ENCODE measurements at places on chromosomes 7 and 10.

GRCh38 chr10:26291721-26292480 lies 75.3 kb downstream of the GAD2 start:
- no peak for DNase-seq

DNA sequence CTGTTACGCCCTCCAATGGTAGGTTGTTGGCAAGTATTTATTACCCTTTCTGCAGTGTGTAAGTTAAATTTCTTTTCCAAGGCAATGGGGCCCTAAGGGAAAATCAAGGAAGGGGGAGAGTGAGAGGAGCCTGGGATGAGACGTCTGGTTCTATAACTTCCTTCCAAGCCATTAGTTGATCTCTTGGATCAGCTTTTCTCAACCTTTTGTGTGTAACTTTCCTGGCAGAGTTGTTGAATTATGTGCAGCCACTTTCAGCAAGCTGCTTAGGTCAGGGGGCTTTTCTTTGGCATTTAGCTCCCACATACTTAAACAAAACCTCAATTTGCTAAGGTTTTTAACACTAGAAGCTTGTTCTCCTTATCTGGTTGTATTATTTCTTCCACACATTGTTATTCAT lies 127.1 kb downstream of the NXPH1 start:
- no peak for DNase-seq

- no peak for DNase-seq
Measured at GRCh38 chr7:16431646-16432424, 10.5 kb upstream of the CRPPA start.

DNA sequence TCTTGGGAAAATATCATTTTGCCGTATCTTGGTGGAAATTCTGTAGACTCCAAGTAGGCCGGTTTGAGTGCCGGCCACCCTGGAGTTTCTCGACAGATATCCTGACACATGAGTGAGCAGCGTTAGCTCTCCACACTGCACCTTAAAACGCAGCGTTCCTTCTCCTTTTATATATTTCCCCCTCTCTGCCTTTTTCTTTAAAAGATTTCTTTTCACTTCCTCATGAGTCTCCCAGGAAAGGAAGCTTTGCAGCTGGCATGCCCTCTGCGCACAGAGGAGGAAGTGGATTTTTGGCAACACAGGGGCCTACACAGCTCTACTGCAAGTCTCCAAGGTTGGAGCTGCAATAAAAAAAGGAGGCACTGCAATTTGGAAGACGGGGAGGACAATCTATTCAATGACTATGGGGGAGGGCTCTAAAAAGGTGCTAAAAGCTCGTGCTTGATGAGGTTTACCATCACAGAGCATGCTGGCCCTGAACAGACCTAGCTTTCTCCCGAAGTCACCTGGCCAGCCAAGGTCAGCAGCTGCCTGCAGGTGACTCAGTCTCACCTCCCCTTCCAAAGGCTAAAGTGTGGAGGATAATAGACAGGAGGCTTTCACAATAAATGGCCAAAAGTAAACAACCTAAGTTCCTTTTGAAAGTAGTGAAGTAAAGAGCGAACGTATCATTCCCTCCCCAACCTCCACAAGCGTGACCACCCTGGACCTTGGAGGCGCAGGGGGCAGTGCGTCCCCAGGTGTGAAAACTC lies 252.8 kb downstream of the ZMYND11 start:
- no peak for DNase-seq

GRCh38 chr10:110503528-110504110 lies 5.9 kb downstream of the DUSP5 start:
- no peak for DNase-seq

DNA sequence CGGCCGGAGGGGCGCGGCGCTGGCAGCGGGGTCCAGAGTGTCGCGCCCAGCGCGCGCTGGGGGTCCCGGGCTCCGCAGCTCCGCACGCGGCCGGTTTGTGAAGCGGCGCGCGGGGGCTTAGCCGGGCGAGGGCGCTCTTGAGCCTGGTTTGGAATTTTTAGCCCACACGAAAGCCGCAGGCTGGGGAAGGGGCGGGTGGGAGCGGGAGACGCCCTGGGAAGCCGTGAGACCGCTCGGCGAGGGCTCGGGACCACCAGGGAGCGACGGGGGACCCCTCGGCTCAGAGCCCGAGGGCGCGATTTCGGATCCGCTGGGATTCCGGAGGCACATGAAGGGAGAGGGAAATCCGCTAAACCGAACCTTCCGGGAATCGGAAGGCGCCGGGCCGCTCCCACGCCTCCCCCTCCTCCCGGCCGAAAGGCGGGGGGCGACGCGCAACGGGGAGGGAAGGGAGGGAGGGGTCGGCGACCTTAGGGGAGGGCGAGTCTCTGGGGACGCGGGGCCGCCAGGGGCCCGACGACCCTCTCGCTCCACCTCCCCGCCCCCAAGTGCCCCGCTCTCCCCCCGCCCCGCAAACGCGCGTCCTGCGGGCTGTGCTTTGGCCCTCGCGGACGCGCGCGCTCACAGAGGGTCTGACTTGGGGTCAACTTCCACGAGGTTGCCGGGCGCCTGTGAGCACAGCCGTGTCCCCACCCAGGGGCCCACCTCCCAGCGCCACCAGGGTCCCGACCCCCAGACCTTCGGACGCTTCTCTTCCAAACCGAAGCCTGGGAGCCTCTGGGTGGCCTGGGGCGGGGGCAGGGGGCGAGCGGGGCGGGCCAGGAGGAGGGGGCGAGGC lies 5.1 kb upstream of the ELFN1 start:
- DNase-seq = peak; percentile 35

DNA sequence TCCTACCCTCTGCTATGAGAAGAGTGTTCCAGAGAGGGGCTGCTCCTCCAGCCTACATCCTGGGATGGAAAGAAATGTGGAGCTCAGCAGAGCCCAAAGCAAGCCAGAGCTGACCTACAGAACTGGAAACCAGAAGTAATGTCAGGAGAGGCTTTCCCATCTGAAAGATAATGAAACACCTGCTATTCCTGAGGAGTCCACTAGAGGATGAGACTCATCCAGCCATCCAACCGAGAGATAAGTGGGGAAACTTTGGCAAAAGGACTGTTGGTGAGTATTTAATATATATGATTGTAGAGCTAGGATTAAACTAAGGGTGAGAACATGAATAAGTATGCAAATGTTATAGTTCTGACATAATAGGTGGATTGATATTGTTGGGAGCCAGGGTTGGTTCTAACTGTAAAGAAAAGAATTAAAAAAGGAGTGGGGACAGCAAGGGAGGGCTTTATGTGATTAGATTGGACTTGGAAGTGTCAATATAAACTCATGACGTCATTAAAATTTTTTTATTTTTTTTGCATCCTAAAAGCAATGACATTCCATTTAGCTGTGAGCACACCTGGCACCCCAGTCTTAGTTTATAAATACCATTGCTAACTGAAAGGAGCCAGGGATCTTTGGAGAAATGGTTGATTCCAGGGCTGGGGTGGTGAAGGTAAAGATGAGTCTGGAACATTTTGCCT lies 312.8 kb upstream of the NFE2L3 start:
- no peak for DNase-seq

GRCh38 chr10:24374134-24374915 lies 165.4 kb downstream of the KIAA1217 start:
- DNase-seq = no peak

DNA sequence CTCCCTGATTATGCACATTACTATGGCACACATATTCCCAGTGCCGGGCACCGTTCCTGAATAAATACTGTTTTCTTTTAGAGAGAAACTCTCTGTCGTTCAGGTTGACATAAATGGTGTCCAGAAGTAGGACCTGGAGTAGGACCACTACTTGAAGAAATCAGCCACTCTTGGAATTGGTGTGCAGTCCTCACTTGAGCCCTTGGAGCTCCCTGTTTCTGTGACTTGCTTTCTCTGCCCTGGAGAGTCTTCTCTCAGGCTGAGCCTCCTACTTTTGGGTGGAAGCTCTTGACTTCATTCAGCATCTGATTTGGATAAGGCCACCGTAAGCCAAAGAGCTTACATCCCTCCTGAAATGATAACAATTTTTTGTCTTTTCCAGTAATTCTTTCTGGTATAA lies 29.7 kb upstream of the ANTXRL start:
- no peak for DNase-seq

GRCh38 chr7:143490717-143491306 lies 13.1 kb downstream of the TAS2R41 start:
- DNase-seq = no peak

DNA sequence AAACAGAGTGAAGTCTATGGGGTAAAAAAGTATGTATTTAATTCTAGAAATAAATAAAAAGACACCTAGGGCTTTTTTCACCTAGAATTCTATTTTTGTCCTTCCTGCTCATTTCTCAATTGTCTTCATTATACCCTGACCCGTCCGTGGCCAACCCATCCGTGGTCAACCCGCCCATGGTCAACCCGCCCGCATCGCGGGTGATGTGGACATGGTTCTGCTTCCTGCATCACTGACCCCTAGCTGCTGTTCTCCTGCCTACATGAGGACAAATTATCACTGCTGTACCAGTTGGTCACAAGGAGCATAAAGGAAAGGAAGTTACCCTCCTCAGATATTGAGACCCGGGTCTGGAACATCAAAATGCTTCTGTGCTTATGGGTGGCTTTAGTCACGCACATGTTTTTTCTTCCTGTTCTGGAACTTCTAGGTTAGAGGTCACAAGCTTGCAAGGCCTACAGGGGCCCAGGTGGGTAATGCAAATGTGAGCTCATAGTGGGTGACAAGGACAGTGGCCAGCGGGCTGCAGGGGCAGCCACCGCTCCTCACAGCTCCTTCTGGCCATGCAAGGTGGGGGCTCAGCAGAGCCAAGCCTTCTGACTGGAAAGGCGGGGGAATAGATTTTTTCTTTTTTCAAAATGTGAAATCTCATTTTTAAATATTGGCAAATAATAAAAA lies 15.5 kb downstream of the CAMK2G start:
- no peak for DNase-seq

DNA sequence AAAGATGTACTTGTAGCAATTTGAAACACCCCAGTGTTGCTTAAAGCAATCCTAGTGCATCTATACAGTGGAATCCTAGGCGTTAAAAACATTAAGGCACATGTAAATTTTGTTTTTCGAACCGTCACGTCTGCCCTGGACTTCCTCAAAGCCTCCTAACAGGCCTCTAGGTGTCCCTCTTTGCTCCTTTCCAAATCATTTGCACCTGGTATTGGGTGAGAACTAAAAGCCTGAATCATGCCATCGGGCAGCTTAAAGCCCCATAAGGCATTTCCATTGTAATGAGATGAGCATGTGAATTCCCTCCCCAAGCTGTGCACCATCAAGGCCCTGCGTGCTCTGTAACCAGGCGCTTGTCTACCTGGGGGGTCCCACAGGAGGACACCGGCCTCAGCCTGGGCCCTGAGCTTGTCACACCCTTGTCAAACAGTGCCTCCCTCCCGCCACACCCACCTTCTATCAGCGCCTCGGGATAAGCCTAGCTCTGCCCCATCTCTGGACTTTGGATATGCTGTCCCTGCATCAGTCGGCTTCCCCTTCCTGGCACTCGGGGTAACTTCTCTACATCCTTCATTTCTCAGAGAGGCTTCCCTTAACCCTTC lies 89.2 kb downstream of the WDR11 start:
- no peak for DNase-seq

DNA sequence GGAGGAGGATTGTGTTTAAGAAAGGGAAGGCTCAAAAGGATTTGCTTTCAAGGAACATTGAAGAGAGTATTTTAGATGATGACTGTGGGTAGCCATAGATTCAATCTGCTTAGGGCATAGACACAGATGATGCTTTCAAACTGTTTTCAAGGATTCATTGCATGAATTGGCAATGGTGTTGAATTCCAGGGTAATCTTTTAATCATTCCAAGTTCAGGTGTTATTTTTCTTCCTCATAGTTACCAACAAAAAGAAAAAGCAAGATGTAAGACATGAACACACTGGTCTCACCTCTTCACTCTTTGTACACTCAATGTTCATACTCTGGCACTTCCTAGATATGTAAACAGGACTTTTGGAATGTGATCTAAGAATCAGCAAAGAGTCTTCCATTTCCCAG lies 167.0 kb upstream of the RHOBTB1 start:
- DNase-seq = no peak

DNA sequence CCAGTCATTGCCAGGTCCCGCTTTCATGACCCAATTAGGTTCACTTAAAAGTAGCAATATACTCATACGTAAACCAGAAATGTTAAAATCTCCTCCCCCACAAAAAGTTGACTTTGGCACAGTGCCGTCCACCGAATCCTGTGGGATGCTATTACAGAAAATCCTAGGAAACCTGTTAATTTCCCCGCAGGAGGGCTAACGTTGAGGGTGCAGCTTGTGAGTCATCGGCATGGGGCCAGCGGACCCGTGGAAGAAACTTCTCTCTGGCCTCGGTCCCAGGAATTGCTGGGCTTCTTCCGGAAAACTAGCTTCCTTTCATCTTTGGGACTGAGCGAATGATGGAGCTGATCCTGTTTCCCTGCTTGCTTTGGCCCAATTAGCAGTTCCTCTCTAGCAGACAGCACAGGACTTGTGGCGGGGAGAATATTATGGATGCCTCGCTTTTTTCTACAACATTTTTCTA lies 13.5 kb downstream of the CRYGN start:
- DNase-seq = no peak

- peak; percentile 68 for DNase-seq
Measured at GRCh38 chr7:100867040-100867775, at the start of gene TRIP6. TRIP6 (plus strand) TSS chr7:100867387; CDS start chr7:100867498, 111 bp downstream.

DNA sequence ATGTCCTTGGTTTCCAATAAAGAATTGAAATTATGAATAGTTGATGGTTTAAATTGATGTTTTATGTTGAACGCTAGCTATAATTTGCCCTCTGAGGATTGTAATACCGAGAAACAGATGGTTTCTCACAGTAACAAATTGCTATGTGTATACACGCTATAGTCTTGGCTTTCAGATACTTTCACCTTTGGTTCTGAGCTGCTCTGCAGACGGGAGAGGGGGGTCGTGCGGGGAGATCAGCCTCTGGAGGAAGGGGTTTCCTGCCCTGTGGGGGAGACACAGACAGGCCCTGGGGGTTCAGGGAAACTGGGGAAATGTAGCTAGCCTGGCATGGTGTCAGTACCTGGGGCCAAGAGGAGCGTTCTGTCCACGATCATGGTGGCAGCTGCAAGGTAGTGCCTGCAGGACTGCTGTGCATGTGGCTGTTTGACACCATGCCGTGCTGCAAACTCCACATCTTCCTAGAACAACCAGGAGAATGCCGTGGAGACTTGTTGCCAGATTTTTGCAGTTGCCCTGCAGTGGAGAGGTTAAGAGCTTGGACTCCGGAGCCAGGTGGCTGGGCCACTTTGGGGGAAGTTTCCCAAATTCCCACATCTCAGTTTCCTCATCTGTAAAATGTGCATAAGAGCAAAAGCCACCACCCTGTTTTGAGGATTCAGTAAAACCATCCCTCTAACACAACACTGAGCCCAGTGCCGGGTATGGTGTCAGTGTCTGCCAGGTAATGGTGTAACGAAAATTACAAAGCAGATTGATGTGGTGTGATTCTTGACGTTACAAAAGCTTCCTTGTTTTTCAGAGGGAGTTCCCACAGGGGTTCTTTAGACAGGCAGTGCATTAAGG lies 167.9 kb downstream of the CUX1 start:
- DNase-seq = no peak

DNA sequence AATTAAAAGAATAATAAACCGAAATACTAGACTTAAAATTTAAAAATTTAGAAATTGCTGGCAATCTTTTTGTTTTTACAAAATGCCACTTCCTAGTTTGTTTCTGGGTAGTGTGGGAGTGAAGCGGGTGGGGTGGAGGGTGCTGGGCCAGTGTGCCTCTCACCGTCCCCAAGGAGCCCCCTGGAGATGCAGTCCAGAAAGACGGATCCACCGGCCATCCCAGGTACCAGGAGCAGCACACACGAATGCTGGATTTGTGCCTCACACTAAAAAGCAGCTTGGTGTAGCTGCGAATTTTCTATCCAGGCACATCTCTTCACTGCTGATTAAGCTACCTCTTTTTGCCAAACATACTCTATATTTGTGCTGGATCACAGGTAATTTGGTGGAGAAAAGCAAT lies 618.1 kb downstream of the DNAJB6 start:
- DNase-seq = no peak

- DNase-seq = no peak
Measured at GRCh38 chr10:97080051-97080776, 105.5 kb downstream of the SLIT1 start.

Data from T-helper 2 cell treated with Interferon-gamma antibody and Interleukin-4, amounts not matched to agents 5 μg/mL and 100 μg/mL, for 36 hours (primary cell).